Activated B cell treated with CpG ODN at 0.5 μM for 24 hours (primary cell): ENCODE measurements at places on chromosomes 12 and 14.

DNA sequence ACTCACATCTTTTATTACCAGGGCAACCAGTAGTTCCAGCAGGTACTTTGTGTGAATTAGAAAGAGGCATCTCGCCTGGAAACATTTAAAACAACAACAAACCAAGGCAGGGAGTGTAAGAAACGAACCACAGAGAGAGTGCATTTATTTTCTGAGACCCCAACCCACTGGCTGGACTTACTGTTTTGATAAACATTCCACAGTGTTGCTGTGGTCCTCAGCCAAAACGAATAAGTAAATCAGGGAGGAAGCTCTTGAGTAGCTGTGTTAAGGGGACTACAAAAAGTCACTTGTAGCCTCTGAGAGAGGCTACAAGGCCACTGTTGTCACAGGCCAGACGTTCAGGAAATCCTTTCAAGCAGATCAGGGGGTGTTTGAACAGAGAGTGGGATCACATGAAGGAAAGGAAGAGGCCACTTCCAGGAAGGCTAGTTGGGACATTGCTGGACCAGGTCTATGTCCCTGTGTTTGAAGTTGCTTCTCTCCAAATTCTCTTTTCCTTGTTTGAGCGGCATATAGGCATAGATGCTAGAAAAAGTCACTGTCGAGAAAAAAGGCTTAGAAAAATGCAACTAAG lies 33.8 kb downstream of the DMAC2L start:
- no peak for DNase-seq

- no peak for DNase-seq
Observed at GRCh38 chr14:85519661-85520305, 10.2 kb upstream of the FLRT2 start.

- no peak for DNase-seq
Observed at GRCh38 chr14:30521899-30522736, 36.8 kb upstream of the G2E3 start.

- DNase-seq, result no peak
Observed at GRCh38 chr12:44155358-44155757, 319.5 kb downstream of the TMEM117 start.
